ENCODE measurements at places on chromosomes 3 and 15.

DNA sequence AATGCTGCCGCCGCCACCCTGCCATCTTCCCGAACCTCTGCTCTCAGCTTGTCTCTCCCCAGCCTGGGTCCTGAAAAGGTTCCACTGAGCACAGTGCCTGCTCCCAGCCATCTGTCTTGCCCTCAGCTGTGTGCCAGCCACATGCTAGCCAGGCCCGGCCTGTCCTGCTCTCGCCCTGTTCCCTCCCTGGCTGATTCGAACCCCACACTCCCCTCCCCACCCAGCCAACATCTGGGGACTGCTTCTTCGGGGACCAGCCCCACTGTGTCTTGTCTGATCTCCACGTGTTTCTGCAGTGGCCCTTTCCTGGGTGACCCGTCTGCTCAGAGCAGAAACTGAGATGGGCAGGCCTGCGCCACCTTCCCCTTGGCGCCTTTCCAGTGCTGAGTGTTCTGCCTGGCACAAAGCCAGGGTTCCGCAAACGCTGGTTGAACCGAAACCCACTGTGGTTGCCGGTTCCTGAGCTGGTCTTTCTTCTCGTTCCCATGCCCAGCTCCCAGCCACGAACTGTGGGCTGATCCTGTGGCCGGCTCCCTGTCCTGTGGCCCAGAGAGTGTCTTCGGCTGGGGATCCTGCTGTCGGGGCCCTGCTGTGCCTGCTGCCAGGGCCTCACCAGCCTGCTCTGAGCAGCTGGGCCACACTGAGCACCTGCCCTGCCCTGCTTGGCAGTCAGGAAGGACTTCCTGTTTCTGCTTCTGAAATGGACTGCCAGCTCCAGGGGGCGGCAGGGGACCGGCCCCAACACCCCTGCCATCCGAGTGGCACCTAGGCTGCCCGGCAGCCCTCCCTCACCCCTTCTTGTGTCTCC, 62.7 kb upstream of the KLF13 start:
- no peak for DNase-seq

GRCh38 chr3:174318181-174318580, 541.0 kb upstream of the NAALADL2 start:
- DNase-seq, result no peak

DNA sequence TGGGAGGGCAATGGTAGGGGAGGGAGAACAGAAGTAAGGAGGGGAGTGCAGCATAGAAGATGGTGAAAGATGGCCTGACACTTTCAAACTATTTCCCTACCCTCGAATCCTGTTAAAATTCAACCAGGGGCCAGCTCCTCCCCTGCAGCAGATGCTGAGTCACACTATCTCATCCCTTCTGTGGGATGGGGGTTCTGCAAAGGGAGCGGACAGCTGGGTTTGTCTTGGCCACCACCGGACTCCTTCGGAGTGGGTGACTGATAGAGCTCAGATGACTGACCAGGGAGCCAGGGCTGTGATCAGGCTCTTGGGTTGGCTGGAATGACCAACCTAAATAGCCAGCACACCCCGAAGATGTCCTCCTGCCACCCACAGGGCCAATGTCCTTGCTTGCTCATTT, 33.6 kb upstream of the TMCC1 start:
- no peak for DNase-seq

- no peak for DNase-seq
Observed at GRCh38 chr3:31448882-31449243, 83.9 kb upstream of the STT3B start.

DNA sequence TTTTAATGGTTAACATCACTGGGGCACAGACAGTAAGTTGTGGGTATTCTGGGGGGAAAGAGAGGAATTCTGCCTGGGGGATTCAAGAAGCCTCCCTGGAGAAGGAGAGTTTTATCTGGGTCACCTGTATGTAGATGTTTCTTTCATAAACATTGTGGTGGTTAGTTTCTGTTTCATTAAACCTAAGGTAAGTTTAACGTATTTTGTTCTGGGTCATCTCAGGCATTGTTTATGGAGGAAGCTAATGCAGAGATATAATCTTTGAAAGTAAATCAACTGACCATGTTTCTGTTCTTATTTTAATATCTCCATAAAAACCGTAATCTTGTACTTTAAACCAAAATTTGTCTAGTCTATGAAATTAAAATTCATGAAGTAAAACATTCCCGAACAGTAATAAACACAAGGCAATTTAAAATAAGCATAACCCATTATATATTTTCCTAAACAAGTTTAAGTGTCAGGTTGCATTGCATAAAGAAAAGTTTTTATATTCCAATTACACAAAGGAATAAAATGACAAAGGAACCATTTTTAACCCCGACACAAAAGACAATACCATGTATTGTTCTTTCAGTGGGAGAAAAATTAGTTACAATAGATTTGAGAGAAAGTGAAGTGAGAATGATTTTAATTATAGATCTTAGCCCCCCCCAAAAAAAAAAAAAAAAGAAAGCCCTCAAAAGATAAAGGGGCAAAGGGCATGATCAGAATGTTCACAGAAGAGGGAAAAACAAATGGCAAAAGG, 274.6 kb upstream of the TBL1XR1 start:
- no peak for DNase-seq

GRCh38 chr3:82128271-82128670, 366.8 kb upstream of the GBE1 start:
- DNase-seq, result no peak

DNA sequence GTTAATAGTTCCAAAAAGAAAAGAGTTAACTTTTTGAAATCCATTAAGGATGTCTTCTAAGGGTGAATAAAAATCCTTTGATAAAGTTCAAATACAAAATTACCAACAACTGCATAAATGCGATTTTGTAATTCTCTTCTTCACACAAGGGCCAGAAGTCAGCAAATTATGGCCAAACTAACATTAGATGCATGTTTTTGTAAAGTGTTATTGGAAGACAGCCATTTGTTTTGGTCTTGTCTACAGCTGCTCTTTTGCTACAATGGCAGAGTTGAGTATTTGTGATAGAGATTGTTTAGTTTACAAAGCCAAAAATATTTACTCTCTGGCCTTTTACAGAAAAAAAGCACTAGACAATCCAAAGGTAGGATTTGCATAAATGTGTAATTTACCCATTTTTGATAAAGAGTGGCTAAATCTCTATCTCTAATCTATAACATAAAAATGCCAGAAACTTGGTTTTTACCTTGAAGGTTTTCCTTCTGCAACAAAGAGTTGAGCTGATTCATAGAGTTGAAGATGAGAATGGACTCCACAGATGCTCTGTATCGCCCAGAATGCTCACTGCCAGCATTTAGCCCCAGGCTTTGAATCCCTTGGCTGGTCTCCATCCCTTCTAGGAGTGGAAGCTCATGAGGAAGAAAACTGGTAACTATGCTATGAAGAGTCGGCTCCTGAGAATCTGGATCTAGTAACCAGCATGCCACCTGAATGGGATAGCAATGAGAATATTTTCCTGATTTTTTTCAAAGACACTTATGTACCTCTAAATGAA, 64.5 kb downstream of the POLQ start:
- DNase-seq, result no peak

- no peak for DNase-seq
Observed at GRCh38 chr3:43076857-43077256, 29.0 kb downstream of the POMGNT2 start.

- no peak for DNase-seq
Observed at GRCh38 chr15:32838820-32839219, 121.0 kb downstream of the GREM1 start.

DNA sequence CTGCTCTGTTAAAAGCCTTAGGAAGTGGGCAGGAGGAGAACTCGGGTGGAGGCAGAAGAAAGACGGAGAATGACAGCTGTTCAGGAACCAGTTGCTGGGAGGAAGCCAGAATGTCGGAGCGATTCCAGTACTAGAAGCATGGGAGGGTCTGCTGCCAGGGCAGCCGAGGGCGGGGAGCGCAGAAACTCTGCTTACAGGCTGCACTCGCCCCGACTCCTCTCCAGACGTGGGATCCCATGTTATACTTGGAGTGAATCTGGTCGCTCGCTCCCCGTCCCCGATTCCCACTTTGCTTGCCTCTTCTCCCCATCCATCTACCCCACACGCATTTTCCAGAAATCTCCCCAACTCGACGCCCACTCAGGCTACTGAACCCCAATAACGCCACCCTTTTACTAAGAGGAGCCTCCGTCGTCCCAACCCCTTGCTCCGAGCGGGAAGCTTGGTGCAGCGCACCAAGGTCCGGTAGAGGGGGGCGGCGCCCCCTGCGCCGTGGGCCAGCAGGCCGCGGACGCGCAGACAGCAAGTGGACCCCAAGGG, 665 bp downstream of the GATM start:
- peak; percentile 33 for DNase-seq

GRCh38 chr3:77468626-77469020, 428.7 kb downstream of the ROBO2 start:
- DNase-seq, result no peak

DNA sequence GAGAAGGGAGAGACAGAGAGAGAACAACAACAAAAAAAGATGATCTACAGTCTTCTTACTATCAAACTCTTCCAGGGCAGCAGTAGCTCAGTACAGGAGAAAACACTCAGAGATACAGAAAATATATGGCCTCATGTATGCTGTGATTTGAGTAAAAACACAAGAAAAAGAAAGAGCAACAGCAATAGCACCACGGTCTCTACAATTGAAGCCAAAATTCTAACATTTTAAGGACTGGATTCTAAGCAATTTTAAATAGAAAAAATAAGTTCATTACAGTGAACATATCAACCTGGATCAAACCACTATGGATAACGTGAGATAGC, 43.5 kb upstream of the ALCAM start:
- no peak for DNase-seq

DNA sequence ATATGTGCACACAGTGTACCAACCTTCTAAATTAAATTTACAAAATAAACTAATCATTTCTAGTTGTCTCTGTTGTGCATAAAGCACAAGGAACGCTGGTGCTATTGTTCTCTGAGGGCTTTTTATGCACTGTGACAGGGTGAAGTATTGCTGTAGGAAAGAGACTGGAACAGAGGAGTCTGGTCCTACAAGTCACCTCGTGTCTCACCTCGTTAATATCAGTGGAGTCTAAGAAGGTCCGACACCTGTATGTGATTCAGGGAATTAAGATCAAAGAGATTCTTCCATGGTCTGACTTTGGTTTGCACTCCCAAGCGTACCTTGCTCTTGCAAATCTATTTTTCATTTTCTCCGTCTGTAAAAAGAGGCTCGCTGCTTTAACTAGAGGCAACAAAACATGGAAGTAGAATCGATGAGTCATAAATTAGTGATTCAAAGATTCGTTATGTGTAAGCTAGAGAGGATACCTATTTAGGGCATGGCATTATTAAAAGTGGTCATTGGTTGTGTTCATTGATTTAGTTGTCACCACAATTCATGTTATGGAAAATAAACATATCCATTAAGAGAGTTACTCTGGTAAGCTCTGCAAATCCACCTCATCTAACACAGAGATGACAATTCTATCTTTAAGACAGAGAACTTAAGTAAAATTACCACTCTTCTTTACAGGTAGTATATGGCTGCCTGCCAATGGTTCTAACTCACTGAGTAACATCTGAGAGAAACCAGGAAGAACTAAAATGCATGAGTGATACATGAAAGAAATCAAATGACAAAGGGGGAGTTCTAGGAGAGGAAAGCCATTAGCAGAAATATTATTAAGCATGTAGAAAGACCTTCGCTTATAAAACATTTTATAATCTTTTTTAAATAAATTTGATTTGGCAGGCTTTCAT, 219.4 kb upstream of the GBE1 start:
- no peak for DNase-seq

DNA sequence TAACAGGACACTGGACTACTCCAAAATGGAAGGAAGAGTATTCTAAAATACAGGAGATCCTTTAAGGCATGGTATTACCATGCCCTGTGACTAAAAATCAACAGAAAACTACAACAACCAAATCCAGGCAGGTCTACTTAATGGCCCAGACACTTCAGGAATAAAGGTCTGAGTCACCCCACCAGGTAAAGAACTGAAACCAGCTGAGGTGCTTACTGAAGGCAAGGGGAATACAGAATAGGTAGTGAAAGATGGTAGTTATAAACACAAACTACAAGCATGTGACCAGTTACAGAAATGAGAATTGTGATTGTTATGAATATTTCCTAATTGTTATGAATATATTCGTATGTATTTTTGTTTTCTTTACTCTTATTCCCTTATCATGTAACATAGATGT, 13.4 kb downstream of the IFT57 start:
- no peak for DNase-seq

DNA sequence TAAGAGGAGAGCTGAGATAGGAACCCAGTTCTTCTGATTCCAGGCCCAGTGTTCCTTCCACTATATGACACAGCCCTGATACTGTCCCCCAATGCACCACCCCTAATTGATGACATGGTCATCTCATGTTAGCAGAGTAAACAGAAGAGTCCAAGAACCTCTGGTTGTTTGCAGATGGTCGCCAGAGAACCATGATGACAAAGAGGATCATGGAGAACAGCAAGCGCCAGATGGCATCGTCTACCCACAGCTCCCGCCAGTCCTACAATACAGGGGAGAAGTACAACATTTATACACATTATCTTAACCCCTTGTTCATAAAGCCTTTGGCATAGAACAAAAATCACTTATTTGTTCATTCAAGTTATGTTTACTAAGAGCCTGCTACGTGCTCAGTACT, 18.5 kb upstream of the VPS39 start:
- no peak for DNase-seq

DNA sequence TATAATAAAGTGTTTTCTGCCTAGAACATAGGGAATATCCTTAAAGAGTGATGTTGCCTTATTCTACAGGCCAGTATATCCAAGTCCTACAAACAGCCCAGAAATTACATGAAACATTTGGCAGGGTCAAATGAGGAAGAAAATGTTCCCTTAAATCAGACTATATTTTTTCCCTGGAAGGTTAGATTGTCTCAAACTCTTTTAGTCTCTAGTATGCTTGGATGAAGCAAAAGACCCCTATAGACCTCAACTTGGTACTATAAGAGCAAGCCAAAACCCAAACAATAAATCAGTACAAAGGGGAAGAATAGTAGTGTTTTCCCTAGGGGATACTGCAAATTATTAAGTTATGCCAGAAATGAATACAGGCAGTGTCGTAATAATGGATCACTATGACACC, 310.2 kb downstream of the SLC9A9 start:
- DNase-seq, result no peak

DNA sequence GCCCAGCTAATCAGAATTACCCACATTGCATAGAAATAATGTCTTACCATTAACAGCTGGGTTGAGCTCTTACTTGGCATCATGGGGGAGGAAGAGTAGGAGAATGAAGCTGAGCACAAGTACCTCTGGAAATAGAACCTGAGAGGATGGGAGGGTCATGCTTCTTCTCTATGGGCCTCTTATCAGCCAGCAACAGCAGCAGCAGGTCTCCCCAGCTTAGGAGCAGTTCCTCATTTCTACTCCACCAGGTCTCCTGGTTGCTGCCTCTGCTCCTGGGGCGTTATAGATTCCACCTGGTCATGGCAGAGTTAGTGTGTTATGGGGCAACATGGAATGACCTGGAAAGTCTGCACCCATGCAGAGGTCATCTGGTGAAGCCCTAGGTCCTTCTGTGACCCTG, 3.4 kb downstream of the FSD2 start:
- DNase-seq, result no peak

GRCh38 chr3:156865732-156866131, 39.6 kb downstream of the LEKR1 start:
- DNase-seq, result no peak

GRCh38 chr15:38253351-38253781, 730 bp downstream of the SPRED1 start:
- no peak for DNase-seq

All from GM13977 (cell line).